ENCODE measurements at places on chromosomes 3 and 15. TPM values are rescaled to one million over a fixed set of nuclear protein-coding genes. Genes with fewer than 3 reads are reported as not detected.

The MNS1 gene
- total RNA-seq: 0.44 TPM

- DNase-seq: no peak
Measured at GRCh38 chr15:78063970-78064385, 13.5 kb downstream of the TBC1D2B start.

GRCh38 chr15:76162036-76162398 lies 102.2 kb downstream of the TMEM266 start:
- no peak for DNase-seq

DNA sequence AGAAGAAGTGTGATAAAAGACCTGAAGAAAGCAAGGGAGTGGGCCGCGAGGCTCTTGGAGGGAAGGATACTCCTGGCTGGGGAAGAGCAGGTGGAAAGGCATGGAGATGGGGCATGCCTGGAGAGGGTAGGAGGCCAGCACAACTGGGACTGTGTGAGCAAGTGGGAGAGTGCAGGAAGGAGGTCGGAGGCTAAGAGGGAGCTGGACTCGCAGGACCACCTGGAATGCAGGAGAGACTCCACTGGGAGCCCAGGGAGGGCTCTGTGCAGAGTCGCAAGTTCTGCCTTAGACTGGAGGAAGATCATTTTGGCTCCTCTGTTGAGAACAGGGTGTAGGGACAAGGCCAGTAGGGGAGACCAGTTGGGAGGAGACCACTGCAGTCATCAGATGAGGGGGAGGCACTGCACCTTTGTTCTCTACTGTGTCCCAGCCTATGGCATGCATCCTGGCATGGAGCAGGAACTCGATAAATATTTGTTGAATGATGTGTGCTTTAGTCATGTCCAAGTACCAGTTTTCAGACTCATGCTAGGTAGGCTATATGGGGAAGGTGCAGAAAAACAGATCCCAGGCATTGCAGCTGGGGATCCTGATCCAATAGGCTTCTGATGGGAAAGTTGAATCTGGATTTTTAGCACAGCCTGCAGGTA lies 13.7 kb downstream of the FAM107A start:
- no peak for DNase-seq

- no peak for DNase-seq
Measured at GRCh38 chr3:113051787-113052186, 61.0 kb downstream of the GTPBP8 start.

The GCSAM gene
- 3.5 TPM for total RNA-seq

GRCh38 chr3:179063945-179064560 lies 7.6 kb downstream of the ZMAT3 start:
- no peak for DNase-seq

The RPP14 gene
- 23.4 TPM for total RNA-seq

- DNase-seq: no peak
Measured at GRCh38 chr3:121747976-121748375, 1.6 kb downstream of the GOLGB1 start.
